ENCODE measurements at places on chromosomes 2 and 18. TPM values are rescaled to one million over a fixed set of nuclear protein-coding genes. Genes with fewer than 3 reads are reported as not detected.

DNA sequence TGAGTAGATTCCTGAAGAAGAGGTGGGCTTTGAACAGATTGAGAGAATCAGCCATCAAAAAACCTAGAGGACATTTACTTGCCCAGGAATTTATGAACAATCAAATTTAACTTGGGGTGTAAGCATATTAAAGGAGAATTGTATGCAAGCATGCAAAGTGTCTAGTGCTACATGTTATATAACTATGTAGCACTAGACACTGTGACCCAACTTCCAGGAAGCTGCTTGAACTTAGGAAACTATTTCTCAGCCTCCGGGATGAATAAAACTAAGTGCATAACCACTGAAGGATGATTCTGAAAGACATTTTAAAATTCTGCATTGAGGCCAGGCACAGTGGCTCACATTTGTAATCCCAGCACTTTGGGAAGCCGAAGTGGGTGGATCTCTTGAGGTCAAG is 12.4 kb downstream of the MFF start:
- no peak for DNase-seq

DNA sequence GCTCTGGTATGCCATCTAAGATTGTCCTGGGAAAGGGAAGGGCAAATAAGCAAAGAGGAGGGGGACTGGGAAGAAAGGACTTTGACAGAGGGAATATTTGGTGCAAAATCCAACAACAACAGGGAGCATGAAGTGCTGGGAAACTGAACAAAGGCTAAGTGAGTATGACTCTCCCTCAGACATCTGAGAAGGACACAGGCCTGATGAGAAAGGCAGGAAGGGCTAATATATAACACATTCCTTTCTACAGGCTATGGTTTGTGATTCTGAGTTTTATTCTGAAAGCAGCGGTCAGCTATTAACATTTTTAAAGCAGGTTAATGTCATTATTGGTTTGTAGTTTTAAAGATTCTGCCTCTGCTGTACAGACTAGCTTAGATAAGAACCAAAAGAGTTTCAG is 1579.5 kb downstream of the LRP1B start:
- DNase-seq = no peak

DNA sequence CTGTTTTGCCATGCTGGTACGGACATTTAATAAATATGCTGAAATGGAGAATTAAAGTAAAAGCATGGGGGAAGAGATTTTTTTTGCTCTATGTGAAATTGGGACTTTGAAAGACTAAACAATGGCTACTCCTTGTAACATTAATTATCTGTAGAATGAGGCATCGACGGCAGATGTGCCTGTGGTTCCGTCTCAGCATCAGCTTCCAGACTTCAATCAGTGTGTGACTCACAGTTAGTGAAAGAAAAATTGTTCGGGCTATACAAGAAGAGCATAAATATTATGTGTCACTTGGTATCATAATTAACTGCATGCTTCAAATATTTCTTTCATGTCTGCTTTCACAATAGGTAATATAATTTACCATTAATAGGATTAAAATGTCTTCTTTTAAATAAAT is 117.0 kb upstream of the SMIM21 start:
- no peak for DNase-seq

DNA sequence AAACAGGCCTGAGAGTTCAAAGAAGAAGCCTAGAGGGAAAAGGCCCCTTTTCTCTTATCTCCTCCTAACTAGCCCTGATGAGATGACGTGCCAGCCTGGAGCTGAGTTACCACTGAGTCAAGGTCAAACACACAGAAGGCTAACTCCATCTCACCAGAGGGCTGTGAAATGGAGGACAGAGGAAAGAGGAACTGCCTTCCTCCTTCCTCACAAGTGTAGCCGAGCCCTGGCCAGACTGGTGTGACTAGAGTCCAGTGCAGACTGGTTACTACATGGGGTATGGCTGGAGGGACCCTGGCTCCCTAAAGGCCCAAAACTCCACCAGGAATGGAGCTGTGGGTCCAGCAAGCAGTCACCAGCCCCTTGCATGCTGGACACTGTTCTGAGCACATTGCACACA is 35.7 kb upstream of the GYPC start:
- no peak for DNase-seq

GRCh38 chr2:142865924-142866323 is 11.5 kb upstream of the KYNU start:
- no peak for DNase-seq

DNA sequence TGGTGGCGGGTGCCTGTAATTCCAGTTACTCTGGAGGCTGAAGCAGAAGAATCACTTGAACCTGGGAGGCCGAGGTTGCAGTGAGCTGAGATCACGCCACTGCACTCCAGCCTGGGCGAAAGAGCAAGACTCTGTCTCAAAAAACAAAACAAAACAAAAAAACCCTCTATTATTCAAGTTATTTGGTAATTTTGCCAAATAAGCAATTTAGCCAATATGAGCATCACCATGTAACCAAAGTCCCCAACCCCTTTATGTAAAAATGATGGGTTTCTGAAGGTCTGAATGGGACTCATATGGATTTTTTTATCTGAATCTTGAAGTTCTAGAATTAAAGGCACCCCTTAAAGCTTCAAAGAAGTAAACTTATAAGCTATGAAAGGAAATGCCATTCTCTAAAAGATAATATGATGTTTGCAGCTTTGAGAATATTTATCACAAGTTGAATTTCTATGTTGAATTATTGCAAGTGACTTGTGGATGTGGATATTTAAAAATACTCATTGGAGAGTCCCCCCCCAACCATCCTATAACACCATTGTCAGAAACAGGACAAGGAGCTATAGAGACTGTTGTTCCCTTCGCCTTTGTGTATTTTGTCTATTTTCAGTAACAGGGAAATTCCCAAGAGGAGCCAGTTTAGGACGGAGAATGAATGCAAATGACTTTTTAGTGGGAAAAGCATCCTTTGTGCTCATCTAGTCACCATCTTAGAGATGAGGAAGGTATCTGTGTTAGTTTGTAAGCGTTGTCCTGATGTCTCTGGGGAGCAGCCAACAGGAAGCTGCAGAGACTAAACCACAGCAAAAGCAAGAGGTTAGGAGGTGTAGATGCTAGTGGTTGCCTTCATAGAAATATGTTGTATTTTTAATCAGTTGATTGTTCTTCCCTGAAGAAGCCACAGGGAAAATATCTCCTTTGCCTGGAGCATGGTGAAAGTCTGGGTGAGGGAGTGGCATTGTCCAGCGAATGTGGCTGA is 68.3 kb downstream of the TET3 start:
- no peak for DNase-seq

DNA sequence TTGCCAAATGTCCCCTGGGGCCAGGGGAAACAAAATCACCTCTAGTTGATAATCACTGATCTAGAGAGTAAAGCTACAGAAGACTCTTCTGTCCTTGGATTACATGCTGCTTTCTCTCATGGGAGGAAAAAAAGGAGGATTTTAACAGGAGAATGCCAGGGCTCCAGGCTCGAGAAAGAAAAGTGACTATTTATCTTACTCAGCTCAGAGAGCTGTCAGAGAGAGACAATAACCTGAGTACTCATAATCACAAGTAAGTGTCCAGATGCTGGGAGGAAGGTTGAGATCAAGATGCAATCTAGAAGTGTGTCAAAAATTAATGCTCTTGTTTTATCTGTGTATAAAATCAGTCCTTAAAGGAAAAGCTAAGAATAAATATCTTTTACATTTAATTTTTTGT is 133.3 kb downstream of the PTRHD1 start:
- no peak for DNase-seq

GRCh38 chr2:167293172-167293781 is 405.0 kb downstream of the XIRP2 start:
- no peak for DNase-seq

The SCYGR4 gene
- total RNA-seq = not detected

- no peak for DNase-seq
Measured at GRCh38 chr2:241506793-241507429, 1.5 kb downstream of the STK25 start.

The TGFA gene
- total RNA-seq = 1.7 TPM

- no peak for DNase-seq
Measured at GRCh38 chr2:25276569-25277465, 64.9 kb downstream of the DNMT3A start.

The SERPINB13 gene
- not detected for total RNA-seq

The HOXD11 gene
- not detected for total RNA-seq

The TRIP12 gene
- 94.8 TPM for total RNA-seq

The CRACDL gene
- 7.4 TPM for total RNA-seq

- no peak for DNase-seq
Measured at GRCh38 chr2:240324312-240325015, 111.0 kb upstream of the GPC1 start.

GRCh38 chr18:70499218-70499691 is 210.4 kb downstream of the SOCS6 start:
- no peak for DNase-seq

DNA sequence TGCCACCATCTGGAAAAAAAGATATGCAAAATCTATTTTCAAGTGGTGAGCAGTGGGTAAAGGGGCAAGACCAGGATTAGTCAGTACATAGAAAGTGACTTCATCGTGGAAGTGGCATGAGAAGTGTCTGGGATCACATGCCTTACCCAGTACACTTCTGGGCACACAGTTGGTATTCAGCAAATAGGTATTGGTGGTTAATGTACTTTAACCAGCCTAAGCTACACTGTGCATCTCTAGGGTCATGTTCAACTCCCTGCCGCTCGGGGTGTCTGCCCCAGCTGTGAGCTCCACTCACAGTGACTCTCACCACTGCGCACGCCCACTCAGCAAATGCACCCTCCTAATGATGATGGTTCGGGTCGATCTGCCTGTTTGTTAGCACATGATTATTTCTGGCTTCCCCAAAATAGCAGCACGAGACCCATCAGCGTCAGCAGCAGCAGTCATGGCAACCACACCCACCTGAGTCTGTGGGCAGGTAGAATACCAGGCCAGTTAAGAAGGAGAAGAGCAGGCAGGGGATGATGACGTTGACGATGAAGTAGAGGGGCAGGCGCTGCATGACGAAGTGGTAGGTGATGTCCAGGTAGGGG is 11.1 kb downstream of the CHRNA1 start:
- no peak for DNase-seq

DNA sequence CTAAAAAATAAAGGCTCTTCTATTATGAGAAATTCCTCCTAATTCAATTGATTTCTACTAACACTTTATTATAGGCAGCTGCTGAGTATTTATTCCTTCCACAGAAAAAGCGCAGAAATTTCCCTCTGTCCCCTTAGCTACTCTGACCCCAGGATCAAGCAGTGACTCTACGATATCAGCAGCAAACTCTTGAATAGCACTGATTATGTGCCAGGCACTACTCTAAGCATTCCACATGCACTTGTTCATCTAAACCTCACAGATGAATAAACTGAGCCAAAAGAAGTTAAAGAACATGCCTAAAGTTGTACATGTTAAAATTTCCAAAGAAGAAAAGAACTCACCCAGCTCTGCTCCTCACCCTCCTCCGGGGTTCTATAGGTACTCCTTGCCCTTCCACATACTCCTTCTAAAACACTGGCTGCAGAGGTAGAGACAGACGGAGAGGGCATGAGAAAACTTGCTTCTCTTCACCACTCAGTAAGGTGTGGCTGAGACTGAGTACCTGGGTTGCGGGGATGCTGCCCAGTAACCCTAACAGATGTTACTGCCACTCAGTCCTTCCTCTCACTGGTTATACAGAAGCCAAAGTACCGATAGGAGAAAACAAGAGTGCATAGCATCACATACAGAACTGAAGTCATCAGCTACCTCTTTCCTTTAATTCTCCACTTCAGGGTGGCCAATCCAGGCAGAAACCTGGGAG is 9.9 kb downstream of the C1D start:
- no peak for DNase-seq

- DNase-seq = no peak
Measured at GRCh38 chr2:65103013-65103715, 26.7 kb downstream of the RAB1A start.

- no peak for DNase-seq
Measured at GRCh38 chr18:44149706-44150105, 531.0 kb upstream of the SETBP1 start.

The HES6 gene
- total RNA-seq = 4.8 TPM

DNA sequence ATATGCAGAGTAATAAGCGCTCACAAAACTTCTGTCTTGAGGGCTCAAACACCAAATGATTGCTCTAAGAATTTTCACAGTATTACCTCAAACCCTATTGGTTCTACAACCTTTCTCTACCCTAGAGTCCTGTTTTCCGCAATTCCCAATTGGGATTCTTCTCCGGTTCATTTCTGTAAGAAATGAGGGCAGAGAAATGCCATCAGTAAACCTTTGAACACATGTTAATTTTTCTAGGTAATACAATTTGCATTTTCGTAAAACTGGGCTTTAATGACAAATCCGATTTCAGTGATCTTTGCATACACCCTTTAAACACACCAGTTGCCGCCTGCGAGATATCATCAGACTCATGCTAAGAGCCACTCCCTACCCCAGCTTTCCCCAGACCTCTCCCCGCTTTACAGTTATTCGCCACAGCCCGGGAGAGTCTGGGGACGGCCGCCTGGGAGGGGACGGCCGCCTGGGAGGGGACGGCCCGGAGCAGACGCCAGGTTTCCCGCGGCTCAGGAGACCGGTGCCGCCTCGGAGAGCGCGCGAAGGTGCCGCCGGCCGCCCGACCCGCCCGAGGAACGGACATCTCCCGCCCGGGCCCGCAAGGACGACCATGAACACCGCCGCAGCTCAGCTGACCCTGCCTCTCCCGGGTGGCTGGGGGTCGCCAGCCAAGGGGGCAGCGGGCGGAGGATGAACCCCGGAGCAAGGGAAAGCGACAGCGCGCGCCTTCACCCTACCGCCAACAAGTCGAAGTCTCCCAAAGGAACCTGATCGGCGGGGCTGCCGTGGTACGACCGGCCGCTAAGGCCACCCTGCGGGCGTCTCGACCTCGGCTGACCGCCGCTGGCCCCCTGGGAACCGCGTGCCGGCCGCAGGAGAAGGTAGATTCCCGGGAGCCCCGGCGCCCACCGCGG is 463 bp downstream of the SMC6 start:
- no peak for DNase-seq

The CAPG gene
- 8.7 TPM for total RNA-seq

DNA sequence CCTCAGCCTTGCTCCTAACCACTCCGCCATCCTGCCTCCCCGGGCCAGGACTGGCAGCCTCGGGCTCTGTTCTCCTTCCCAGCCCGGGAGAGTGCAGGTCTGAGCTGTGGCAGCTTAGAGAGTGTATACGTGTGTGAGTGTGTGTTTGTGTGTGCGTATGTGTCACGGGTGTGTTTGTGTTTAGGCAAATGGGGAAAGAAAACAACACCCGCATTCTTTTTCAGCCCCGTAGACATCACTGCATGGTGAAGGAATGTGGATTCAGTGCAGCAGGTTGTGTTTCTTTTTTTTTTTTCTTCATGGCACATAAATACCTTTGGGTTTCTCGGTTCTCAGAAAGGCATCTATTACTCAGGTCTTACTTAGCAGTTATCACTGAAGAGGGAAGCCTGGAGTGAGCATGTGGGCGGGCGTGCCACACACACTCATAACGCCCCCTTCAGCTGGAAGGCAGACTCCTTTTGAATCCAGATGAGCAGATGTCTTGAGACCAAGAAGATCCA is 44.2 kb downstream of the GLI2 start:
- DNase-seq = no peak

DNA sequence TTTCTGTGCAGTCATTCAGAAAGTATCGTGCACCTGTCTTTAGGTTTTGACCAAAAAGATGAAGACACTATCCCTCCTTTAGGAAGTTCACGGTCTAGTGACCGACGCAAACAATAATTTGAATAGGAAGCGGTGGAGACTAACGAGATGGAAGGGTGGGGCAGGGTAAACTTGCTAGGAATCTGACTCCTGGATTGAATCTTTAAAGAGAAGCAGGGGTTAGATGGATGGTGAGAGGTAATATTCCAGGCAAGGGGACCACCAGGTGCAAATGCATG is 651 bp upstream of the TXNL1 start:
- DNase-seq = no peak

The UGT1A4 gene
- not detected for total RNA-seq

GRCh38 chr2:162579169-162579568 is 235.2 kb downstream of the GCA start:
- no peak for DNase-seq

- no peak for DNase-seq
Measured at GRCh38 chr2:179692043-179692442, 169.4 kb downstream of the ZNF385B start.

Data from right atrium auricular region (tissue), 2 donors.